ENCODE measurements at places on chromosomes 12 and 14. TPM values are rescaled to one million over a fixed set of nuclear protein-coding genes. Genes with fewer than 3 reads are reported as not detected.
A peak's percentile ranks its signal among the peaks of the same experiment; 100 is the strongest.

The ASIC1 gene
- total RNA-seq: 19.7 TPM

The TMEM132C gene
- not detected for total RNA-seq

The OLR1 gene
- not detected for total RNA-seq

DNA sequence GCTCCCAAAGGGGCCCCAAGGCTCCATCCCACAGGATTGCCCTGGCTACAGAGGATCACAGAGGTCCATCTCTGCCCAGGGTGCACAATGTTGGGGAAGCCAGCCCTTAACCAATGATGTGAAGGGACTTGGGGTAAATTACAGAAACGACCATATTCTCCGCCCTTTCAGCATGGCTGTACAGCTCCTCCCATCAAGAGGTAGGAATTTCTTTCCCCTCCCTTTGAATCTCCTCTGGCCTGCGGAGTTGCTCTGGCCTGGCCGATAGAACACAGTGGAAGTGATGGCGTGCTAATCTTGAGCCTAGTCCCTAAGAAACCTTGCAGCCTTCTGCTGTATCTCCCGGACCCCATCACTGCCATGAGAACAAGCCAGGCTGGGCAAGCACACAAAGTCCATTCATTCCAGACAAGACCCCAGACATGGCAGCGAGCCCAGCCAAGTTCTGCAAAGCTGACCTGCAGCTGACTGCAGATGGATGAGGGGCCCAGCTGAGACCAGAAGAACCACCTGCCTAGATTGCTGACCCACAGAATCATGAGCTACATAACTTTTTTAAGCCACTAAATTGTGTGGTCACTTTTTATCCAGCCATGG is 6.9 kb upstream of the IFI27 start:
- DNase-seq: no peak

DNA sequence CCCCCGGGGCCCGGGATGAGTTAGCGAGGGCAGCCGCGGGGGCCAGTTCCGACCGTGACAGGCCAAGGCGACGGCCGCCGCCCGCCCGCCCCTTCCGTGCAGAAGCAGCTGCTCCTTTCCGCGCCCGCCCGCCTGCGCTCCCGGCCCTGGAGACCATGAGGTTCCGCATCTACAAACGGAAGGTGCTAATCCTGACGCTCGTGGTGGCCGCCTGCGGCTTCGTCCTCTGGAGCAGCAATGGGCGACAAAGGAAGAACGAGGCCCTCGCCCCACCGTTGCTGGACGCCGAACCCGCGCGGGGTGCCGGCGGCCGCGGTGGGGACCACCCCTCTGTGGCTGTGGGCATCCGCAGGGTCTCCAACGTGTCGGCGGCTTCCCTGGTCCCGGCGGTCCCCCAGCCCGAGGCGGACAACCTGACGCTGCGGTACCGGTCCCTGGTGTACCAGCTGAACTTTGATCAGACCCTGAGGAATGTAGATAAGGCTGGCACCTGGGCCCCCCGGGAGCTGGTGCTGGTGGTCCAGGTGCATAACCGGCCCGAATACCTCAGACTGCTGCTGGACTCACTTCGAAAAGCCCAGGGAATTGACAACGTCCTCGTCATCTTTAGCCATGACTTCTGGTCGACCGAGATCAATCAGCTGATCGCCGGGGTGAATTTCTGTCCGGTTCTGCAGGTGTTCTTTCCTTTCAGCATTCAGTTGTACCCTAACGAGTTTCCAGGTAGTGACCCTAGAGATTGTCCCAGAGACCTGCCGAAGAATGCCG is 699 bp downstream of the MGAT2 start:
- peak; percentile 75 for DNase-seq

GRCh38 chr14:90820958-90821357 is 4.7 kb upstream of the TTC7B start:
- DNase-seq: peak; percentile 85

DNA sequence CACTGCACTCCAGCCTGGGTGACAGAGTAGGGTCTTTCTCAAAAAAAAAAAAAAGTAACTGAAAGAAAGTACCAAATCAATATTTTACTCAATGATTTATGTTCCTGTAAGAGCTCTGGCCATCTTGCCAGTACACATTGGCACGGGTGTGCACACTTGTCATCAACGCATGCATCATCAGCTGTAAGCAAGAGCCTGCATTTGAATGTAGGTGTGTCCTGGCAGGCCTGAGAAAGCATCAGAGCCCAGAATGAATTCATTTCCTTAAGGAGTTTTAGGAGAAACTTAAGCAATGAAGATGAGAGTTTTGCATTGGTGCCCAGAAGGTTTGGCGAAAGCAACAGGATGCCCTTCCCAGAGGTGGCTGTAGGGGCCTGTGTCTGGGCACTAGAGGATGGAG is 88.5 kb upstream of the FZD10 start:
- no peak for DNase-seq

Measured in activated CD4-positive, alpha-beta T cell treated with anti-CD3 and anti-CD28 coated beads, Interleukin-2, amount 10 ng/mL, durations not matched to agents 24 days and 14 days (primary cell).